ENCODE measurements at places on chromosomes 12 and 14.
A peak's percentile ranks its signal among the peaks of the same experiment; 100 is the strongest.

- no peak for DNase-seq
These were observed 918 bp downstream of the LIN7A start for GRCh38 chr12:80936642-80937390.

- no peak for DNase-seq
These were observed 8.1 kb downstream of the GAPDH start for GRCh38 chr12:6542209-6543009.

DNA sequence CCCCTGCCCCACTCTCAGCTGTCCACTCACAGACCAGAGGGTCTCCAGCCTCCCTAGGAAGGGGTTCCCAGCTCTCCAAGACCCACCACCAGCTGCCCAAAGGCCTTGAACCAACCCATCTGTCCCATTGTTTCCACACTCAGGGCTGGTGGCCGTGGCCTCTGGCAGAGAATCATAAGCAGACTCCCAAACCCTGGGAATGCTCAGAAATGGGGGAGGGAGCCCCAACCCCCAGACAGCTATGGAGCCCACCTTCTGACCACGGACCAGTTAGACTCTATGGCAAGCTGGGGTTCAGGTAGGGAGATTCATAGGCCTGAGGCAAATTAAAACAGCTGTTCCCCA, 280.0 kb downstream of the DPF3 start:
- DNase-seq = peak; percentile 54

- no peak for DNase-seq
These were observed 108.4 kb downstream of the BRMS1L start for GRCh38 chr14:35934499-35934898.

GRCh38 chr12:22733756-22734155, 108.8 kb downstream of the ETNK1 start:
- DNase-seq = no peak

- no peak for DNase-seq
These were observed 114.7 kb downstream of the NCOR2 start for GRCh38 chr12:124452576-124453331.

GRCh38 chr14:101055776-101056374, 152.4 kb upstream of the RTL1 start:
- DNase-seq = no peak

DNA sequence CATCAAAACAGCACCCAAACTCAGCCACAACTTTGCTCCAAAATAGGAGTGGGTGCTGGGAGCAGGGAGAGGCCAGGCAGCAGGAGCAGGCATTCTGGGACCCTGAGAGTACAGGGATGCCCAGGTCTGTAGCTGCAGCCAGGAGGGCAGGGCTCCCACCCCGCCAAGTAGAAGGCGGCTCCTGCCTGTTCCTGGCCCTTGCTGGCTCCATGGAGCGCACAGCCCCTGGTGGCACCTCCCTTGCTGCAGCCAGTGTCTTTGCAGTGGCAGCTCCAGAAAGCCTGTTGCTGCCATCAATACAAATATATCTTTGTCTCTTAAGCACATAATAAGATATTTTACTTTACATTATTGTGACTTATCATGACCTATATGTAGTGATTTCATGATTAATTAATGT, 1096.5 kb downstream of the FSCB start:
- no peak for DNase-seq

GRCh38 chr12:108840605-108841332, 16.6 kb downstream of the SSH1 start:
- no peak for DNase-seq

GRCh38 chr14:29955087-29955486, 27.4 kb upstream of the PRKD1 start:
- DNase-seq = no peak

Data from right atrium auricular region (tissue), 2 donors.